ENCODE measurements at places on chromosomes 13 and 19. TPM values are rescaled to one million over a fixed set of nuclear protein-coding genes. Genes with fewer than 3 reads are reported as not detected.
A peak's percentile ranks its signal among the peaks of the same experiment; 100 is the strongest.

DNA sequence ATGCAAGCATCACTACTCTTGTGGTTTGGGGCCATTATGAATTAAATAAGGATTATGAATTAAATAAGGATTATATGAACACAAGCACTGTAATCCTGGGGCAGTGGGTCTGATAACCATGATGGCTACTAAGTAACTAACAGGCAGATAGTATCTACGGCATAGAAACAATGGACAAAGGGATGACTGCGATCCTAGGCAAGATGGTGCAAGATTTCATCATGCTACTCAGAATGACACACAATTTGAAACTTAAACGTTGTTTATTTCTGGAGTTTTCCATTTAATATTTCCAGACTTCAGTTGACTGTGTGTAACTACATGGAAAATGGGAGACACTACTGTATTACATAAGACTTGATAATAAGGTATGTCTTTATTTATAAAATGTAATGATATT lies 15.1 kb downstream of the KCNRG start:
- DNase-seq: peak; percentile 27

- no peak for DNase-seq
Observed at GRCh38 chr19:51398096-51398704, 7.8 kb upstream of the C19orf84 start.

GRCh38 chr19:55459551-55459949 lies 1.9 kb downstream of the ISOC2 start:
- DNase-seq: no peak

CEACAM4 gene
- polyA plus RNA-seq: not detected

GRCh38 chr13:39130301-39130700 lies 92.0 kb downstream of the NHLRC3 start:
- DNase-seq: no peak

GRCh38 chr13:27455331-27455855 lies 5.0 kb upstream of the MTIF3 start:
- no peak for DNase-seq

SHANK1 gene
- 0.06 TPM for polyA plus RNA-seq

GDF15 gene
- polyA plus RNA-seq: 21.2 TPM

GRCh38 chr19:12790628-12791344 lies 500 bp upstream of the JUNB start:
- peak; percentile 14 for DNase-seq

DNA sequence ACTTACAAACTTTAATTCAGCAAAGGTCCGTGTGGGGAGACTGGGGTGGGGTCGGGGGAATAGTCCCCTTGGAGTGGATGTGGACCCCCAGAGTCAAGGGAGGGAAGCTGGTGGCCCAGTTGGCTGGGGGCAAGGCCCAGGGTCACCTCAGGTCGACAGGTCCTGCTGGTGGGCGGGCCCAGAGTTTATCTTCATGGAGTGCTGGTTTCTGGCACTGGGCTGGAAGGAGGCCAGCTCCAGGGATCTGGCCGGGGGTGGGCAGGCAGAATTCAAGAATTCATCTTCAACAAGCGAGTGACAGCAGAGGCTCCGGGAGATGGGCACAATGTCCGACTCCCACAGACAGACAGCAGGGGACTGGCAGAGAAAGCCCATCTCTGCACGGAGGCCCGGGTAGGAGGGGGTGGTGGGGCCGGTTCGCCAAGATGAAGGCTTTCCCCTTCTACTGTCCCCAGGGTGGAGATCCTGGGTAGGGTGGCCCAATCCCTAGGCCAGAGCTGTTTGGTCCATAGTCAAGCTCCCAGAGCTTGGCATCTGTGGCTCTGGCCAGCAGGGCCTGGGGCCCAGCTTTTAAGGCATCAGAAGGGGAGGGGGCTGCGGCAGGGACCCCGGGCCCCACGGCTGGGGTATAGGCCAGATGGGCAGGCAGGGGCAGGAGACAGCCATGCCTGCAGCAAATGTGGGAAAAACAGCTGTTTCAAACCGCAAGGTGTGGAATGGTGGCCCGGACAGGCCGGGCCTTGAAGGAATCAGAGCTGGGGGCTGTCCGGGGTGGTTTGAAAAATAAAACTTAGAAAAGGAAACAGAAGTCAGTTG lies 622 bp upstream of the FDX2 start:
- DNase-seq: no peak

DNA sequence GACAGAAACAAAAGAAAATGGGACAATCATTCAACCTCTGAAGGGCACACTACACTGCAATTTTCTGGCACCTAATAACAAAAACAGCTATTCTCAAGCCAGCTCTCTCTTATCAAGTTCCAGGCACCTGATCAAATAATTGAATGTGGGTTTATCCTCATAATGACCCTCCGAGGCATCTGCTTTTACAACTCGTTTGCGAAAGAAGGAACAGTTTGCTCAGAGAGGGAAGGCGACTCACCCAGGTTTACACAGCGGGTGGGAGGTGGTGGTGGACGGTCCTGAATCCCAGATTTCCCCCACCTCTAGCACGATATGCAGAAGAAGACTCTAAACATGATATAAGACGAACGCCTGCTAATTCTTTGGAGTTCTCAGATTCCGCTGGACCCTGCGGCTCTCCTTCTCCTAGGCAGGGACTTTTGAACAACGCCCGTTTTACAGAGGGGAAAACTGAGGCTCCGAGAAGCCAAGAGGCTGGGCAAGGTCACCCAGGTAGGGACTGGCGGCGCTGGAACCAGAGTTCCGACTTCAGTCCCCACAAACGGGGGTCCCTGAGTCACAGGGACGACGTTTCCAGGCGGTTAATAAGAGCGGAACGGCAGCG lies 641 bp downstream of the SGTA start:
- peak; percentile 5 for DNase-seq

SERTAD3 gene
- 19.3 TPM for polyA plus RNA-seq

GRCh38 chr19:4914736-4915501 lies 5.6 kb downstream of the UHRF1 start:
- peak; percentile 93 for DNase-seq

S1PR4 gene
- 0.10 TPM for polyA plus RNA-seq

HCST gene
- 0.19 TPM for polyA plus RNA-seq

DNA sequence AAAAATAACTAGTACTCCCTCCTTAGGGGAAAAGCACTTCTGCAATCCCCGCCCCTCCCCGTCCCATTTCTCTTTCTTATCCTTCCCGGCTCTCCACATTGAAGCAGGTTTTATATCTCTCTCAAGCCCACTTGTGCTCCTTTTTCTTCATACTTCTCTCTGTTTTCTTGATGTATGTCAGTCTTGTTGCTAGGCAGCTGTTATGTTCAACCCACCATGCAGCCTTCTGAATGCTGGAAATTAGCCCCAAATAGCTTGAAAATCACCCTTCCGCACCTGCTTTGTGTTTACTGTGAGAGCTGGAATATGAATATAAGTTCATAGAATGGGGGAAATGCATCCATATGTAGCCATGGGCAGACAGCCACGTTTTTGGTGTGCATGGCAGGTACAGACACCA lies 461.4 kb downstream of the MYO16 start:
- DNase-seq: no peak

DNA sequence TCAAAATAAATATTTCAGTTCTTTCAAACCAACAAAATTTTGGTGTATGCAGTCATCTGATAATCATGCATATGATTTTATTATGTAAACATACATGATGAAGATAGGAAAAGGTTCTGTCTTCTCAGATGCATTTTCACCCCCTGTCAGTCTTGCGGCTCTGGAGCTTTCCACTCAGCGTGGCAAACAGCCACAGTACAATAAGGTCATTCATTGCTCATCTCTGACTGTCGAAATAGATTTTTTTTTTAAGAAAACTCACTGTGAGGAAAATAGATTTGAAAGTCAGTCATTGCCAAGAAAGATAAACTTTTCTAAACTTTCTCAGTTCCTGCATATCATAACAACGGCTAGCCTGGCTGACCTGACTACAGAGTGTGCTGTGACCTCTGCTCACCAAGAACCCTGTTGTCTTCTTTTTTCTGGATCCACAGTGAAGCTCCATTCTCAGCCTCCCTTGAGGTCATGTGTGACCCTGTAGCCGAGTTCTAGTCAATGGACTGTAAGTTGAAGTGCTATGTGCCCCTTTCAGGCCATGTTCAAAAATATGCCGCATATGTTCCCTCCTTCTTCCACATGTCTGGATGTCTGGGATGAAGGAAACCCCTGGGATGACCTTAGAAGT lies 519.6 kb downstream of the KLF5 start:
- DNase-seq: no peak

- peak; percentile 50 for DNase-seq
Observed at GRCh38 chr13:100314132-100314910, 225.4 kb downstream of the PCCA start.

DNA sequence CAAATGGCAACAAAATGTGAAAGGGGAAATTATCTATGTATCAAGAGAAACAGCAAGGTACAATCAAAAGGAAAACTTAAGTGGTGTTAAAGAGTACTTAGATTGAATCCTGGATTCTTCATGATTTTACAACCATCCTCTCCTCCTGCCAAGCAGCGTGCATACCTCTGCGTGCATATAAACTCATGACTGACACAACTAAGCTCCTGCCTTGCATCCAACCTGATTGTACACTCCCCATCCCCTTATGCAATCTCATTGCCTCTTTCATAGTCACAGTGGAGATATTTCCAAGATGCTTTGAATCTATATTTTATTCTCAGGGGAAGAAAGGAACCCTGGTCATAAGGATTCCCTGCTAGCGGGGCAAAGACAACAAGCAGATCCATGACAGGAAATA lies 499.9 kb downstream of the KCTD12 start:
- no peak for DNase-seq

KIR2DL1 gene
- not detected for polyA plus RNA-seq

DNA sequence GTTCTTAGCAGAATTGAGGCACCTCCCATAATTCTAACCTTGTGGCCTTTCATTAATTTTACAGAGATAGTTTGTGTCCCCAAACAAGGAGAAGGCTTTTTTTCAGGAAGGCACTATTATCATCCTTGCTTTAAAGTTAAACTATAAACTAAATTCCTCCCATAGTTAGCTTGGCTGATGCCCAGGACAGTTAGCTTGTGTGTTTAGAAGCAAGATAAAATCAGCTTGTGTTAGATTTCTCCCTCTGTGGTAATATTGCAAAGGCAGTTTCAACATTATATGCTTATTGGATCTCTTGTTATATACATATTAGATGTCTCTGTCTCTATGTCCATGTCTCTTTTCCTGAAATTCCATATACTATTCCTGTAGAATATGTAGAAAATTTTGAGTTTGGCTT lies 342.7 kb downstream of the TBC1D4 start:
- no peak for DNase-seq

DNA sequence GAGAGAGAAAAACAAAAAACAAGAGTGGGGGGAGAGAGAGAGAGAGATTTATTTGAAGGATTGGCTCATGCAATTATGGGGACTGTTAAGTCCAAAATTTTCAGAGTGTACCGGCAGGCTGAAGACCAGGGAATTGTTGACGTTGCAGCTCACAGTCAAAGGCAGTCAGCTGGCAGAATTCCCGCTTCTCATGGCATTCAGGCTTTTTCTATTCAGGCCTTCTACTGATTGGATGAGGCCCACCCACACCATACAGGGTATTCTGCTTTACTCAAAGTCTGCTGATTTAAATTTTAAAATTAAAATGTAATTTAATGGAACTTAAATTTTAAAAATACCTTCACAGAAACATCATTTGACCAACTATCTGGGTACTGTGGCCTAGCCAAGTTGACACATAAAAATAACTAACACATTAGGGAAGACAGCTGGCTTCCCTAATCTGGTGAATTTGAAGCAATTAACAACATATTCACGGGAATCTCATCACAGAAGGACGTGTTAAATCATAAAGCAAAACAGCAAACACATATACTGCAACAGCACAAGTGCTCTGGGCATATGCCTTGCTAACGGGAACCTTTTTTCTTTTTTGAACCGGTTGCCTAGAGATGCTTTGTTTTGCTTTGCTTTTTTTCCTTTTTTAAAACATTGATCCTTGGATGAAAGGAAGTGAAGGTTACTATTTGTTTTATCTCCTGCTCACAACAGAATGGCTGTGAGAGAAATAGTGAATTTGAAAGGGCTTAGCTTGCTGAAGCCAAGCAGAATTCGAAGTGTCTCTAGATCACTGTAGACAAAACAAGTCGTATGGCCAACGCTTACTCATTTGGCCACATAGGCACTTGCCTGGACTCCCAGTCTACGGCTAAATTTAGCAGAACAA lies 505.1 kb downstream of the IRS2 start:
- no peak for DNase-seq

Measured in mammary epithelial cell (primary cell).